ENCODE measurements at places on chromosomes 6 and 20. TPM values are rescaled to one million over a fixed set of nuclear protein-coding genes. Genes with fewer than 3 reads are reported as not detected.

DNA sequence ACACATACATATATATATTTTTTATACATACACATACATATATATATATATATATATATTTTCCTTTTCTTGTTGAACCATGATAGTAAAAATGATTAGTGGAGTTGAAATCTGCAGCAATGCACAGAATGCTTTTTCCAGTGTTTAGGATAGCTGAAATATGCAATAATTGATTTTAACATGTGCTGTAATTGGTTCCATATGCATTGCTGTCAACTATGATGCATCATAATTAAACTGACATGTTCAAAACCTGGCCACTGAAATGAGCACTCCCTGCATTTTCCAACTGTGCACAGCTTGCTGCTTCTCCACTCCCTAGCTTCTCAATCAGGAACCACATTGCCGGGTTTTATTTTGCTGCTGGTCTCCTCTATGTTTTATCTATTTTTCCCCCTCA is 358.3 kb downstream of the PAX1 start:
- no peak for DNase-seq

GRCh38 chr20:59214606-59215547 is 51.3 kb downstream of the ZNF831 start:
- no peak for DNase-seq

DNA sequence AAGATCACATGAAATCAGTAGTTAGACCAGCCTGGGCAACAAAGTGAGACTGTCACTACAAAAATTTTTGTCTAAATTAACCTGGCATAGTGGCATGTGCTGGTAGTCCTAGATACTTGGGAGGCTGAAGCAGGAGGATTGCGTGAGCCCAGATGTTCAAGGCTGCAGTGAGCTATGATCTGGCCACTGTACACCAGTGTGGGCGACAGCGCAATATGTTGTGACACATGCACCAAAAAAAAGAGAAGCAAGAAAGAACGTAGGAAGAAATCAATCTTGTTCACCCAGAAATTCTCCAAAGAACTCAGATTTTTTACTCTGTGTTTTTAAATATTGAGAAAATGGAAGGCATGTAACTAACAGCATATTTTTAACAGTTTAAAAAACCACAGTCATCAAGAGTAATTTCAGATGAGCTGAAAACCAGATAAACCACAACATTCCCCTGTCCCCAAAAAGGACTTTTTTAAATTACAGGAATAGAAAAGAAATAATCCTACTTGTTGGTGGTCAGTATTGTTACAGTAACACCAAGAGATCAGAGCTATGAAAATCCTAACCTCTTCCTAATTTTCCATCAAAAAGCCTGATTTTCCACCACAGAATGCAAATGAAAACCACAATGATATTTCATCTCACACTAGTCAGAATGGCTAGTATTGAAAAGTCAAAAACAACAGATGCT is 240.2 kb downstream of the KHDC1L start:
- no peak for DNase-seq

GRCh38 chr20:64152906-64153305 is 11.3 kb upstream of the MYT1 start:
- DNase-seq, result no peak

- DNase-seq, result no peak
Observed at GRCh38 chr6:79202556-79202955, 31.9 kb downstream of the HMGN3 start.

DNA sequence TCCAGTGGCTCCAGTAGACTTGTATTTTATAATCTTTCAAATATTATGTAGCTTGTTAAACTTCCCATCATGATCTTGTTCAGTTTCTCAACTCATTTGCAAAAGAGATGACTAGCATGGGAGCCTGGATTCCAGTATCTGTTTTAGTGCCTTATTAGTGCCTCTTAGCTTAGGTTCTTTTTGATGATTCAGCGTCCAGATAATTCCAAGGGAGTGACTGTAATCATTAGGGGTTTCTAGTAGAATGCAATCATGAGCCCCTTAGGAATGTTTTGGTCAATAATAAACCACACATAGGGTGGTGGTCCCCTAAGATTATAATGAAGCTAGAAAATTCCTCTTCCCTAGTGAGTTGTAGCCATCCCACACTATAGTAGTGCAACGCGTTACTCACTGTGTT is 7.0 kb downstream of the CD2AP start:
- DNase-seq, result no peak

GRCh38 chr6:128655978-128656498 is 135.6 kb upstream of the PTPRK start:
- DNase-seq, result peak; percentile 33

- no peak for DNase-seq
Observed at GRCh38 chr6:11938285-11938890, 73.7 kb upstream of the HIVEP1 start.

DNA sequence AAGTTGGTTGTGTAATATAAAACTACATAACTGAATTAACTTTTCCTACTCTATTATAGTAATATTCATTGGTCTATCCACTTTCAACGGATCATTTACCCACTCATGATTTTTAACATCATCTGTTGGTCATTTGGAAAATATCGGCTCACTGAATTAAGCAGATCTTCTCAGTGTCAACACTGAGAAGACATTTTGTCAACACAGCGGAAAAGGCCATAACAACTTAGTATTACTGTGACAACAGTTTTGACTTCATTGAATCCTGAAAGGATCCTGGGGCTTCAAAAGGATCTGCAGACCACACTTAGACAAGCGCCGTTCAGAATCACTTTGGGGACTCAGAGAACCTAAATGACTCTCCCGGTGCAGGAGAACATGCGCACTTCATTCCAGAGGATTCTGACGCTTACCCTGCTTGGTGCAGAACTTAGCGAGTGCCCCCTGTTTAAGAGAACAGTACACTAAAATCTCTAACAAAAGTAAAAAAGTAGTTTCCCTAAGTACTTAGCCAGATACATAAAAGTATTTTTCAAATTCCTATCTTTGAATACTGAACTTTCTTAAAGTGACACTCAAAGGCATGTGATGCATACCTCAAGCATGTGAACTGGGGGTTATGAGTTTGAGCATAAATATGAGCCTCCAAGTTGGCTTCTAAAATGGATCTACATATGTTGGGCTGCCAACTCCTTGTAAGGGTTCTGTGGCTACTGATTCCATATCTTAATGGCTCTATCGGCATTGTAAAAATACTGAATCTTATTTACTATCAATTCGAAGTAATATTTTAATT is 4.0 kb downstream of the ZBTB2 start:
- no peak for DNase-seq

GRCh38 chr20:733861-734260 is 34.4 kb downstream of the SLC52A3 start:
- DNase-seq, result no peak

DNA sequence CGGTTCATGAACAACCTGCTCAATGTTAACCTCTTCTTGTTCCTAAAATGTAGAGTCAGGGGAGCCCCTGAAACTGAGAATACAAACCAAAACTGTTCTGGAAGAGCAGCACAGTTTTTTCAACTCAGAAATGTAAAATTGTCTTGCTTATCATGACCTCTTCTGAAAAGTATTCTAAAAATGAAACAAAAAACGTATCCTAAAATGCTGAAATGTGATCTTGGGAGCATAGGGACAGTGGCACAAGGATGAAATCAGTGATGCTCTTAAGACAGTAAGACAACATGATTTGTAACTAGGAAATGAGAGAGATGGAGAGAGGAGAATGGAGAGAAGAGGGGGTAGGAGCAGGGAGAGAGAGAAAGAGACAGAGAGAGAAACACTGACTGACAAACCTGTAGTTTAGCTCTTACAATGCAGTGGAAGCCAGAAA is 27.5 kb downstream of the NCOA7 start:
- no peak for DNase-seq

- DNase-seq, result no peak
Observed at GRCh38 chr20:62653951-62654685, 11.8 kb downstream of the SLCO4A1 start.

DNA sequence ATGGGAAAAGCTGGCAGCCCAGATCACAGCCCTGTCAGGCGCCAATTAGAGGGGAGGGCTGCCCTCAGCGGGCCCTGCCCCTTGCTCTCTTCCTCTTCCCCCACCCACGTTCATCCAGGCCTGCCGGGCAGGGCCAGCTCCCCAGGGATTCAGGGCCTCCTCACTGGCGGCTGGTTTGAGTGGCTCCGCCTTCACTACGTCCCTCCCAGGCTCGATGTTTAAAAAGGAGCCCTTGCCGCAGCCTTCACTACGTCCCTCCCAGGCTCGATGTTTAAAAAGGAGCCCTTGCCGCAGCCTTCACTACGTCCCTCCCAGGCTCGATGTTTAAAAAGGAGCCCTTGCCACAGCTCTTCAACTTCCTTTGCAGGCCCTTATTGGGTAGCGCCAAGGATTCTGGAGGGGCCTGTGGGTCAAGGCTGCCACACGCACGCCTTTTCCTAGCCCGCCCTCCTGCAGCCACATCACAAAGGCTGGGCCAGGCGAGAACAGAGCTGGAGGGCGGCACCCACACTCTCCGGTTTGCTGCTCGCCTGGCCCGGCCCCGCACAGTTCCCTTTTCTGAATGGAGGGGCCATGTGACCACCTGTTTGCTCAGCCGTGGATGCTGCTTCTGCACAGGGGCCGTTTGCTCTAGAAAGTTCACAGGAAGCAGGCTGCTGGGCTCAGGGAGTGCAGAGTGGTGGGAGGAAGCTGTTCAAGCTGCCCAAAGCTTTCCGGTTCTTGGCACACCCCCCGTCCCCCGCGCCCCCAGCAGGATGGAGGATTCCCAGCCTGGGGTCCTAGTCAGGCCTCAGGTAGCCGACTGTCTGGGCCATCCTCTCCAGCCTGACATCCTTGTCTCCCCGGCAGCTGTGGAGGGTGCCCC is 1.6 kb downstream of the SLC17A9 start:
- DNase-seq, result no peak

DNA sequence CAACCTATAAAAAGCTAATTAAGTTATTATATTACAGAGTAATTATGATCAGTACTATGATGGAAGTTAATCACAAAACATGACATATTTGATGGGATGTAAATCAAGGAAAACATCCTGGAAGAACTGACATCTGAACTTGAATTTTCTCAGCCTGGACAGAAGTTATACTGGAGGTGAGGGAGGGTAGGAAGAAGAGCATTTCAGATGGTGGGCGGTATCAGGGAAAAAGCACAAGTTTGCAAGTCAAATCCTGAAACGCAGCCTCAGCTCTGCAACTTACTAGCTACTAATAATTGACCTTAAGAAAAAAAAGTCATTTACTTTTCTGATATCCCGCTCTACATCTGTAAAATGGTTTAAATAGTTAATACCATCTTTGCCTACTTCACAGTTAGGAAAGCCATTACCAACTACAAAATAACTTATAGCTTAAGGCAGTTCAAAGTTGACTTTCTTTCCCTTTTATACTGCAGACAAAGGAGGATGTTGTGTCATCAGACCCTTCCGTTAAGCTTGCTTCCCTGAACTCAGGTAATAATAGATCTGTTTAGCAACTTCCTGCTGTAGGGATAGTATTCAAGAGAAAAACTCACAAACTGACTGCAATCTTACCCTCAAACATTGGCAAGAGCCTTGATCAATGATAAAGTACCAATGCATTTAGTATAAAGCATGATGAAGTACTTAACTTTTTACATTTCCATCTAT is 21.0 kb downstream of the NOL7 start:
- DNase-seq, result no peak

DNA sequence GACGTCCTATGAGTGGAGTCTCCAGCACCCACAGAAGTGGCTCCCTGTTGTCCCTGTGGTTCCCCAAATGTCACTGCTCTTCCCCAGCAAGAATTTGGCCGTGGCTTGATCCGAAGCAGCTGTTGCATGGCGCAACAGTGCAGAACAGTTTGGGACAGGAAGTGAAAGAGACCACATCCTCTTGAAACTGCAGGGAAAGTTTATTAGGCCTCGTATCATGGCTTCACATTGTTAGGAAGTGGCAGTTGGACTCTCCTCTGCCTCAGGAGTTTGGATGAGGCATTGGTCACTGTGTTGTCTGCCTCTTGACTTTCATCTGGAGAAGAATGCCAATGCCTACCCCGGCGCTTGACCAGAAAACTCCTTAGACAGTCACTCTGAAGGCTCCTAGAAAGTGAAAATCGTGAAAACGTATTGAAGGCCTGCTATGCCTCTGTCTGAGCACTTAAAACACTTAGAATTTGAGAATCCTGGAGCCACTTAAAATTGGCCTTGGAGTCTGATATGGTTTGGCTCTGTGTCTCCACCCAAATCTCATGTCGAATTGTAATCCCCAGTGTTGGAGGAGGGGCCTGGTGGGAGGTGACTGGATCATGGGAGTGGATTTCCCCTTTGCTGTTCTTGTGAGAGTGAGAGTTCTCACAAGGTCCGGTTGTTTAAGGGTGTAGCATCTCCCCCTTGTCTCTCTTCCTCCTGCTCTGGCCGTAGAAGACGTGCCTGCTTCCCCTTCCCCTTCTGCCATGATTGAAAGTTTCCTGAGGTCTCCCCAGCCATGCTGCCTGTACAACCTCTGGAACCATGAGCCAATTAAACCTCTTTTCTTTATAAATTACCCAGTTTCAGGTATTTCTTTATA is 334.9 kb upstream of the JARID2 start:
- DNase-seq, result no peak

GRCh38 chr6:35035481-35036030 is 105.6 kb downstream of the TCP11 start:
- DNase-seq, result no peak

- DNase-seq, result no peak
Observed at GRCh38 chr20:33501000-33501399, 11.1 kb downstream of the CBFA2T2 start.

- DNase-seq, result no peak
Observed at GRCh38 chr6:154907291-154907690, 87.8 kb upstream of the TIAM2 start.

GRCh38 chr6:2794171-2794730 is 29.1 kb downstream of the WRNIP1 start:
- DNase-seq, result no peak

DNA sequence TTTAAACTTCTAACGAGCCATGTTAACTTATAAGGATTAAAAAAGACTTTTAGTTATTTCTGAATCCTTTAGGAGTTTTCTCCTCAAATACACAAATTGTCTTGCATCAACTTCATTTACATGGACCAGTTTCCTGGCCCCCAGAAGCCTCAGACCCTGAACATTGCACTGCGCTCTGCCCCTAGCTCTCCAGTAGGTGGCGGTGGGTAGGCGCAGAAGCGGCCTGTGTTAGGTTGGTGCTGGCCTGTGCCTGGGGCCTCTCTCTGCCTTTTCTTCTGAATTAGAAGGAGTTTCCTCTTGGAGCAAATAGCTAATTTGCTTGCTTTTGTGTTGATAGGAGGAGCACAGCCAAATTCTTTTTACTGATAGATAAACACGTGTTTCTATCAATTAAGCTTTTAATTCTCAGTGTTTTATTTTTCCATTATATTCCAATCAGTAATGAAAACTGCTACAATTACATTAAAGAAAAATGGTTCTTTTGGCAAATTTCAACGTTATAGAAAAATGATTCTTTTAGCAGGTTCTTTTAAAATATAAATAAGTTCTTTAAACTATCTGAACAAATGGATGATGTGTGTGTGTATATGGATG is 44.4 kb downstream of the DTD1 start:
- DNase-seq, result peak; percentile 45

- DNase-seq, result no peak
Observed at GRCh38 chr6:158803733-158804143, 15.4 kb downstream of the EZR start.

- no peak for DNase-seq
Observed at GRCh38 chr6:35218021-35218420, 4.3 kb downstream of the SCUBE3 start.

GRCh38 chr6:13655700-13656099 is 40.6 kb downstream of the NOL7 start:
- DNase-seq, result no peak

- no peak for DNase-seq
Observed at GRCh38 chr6:41785689-41786450, 1.6 kb upstream of the TOMM6 start.

The TXLNB gene
- total RNA-seq, result 0.07 TPM

The XRN2 gene
- 24.7 TPM for total RNA-seq

The SLC22A7 gene
- not detected for total RNA-seq

The FLRT3 gene
- total RNA-seq, result 4.6 TPM

The SPDEF gene
- 7.9 TPM for total RNA-seq

The ANKRD66 gene
- total RNA-seq, result not detected

The PAK5 gene
- 0.07 TPM for total RNA-seq

Data from Calu3 (cell line).